ENCODE measurements at places on chromosomes 6 and 20.

DNA sequence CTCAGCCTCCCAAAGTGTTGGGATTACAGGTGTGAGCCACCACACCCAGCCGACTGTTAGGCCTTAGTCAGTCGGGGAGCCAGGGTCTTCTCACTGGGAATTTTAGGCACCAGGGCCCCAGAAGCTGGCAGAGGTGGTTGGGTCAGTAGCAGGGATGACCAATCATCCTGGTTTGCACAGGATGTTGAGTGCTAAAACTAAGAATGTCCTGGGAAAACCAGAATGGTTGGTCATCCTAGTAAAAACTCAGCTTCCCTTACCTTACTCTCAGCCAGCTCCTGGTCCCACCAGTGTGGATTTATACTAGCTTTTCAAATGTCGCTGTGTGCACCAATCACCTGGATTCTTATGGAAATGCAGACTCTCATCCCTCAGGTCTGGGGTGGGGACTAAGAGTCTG lies 31.8 kb downstream of the KCNG1 start:
- DNase-seq: no peak

DNA sequence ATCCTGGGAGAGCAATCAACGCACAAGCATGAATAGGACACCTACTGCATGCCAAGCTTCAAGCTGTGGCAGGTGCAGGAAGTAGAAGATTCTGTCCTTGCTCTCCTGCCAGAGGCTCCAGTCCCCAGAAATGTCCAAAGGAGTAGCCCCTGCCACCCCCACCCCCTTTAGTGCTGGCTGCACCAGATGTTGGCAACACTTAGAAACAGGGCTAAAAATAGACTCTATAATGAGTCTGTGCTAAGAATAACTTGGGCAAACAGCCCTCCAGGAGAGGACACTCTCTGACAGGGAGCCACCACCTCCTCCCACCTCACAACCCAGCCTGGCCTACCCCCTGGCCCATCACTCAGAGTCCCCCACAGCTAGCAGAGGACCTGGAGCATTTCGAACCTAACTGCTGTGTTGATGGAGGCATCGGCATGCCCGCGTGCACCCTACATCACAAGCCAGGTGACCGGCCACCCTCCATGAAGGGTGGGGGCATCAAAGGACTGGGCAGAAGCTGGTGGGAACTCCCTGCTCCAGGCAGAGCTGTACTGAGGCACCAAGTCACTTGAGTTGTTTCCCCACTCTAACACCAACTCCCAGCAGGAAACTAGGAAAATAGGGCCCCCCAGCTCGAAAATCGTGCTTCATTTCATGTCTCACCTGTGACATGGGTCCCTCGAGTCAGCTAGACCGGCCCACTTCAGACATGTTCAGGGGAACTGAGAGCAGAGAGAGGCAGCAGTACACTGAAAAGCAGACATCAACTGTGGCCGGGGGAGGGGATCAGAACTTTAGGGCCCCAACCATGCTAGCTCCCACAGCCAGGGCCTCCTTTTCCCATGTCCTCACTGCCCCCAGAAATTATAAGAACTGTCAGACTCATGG lies 18.7 kb downstream of the TFEB start:
- DNase-seq: no peak

- DNase-seq: no peak
These were observed 55.4 kb downstream of the GRM4 start for GRCh38 chr6:34090529-34090928.

DNA sequence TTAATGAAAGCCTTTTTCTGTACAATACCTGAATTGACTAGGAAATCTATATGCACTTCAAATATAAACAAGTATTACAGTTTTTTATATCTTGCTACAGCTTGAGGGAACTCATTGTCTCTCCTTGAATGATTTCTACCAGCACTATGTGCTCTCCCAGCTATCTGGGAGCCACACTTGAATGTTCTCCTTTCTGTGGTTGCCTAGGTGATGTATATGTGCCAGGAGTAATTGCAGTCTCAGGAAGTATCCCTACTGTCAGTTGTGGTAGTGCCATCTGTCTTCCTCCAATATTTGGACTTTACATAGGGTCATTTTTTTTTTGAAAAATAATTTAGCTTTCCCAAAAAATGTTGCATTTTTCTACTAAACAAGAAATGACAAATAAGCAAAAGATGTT lies 288.0 kb upstream of the PLCB4 start:
- no peak for DNase-seq

- DNase-seq: peak; percentile 0
These were observed 48.7 kb upstream of the SRSF6 start for GRCh38 chr20:43408848-43409576.

- no peak for DNase-seq
These were observed 121.3 kb upstream of the PHACTR1 start for GRCh38 chr6:12595161-12595811.

DNA sequence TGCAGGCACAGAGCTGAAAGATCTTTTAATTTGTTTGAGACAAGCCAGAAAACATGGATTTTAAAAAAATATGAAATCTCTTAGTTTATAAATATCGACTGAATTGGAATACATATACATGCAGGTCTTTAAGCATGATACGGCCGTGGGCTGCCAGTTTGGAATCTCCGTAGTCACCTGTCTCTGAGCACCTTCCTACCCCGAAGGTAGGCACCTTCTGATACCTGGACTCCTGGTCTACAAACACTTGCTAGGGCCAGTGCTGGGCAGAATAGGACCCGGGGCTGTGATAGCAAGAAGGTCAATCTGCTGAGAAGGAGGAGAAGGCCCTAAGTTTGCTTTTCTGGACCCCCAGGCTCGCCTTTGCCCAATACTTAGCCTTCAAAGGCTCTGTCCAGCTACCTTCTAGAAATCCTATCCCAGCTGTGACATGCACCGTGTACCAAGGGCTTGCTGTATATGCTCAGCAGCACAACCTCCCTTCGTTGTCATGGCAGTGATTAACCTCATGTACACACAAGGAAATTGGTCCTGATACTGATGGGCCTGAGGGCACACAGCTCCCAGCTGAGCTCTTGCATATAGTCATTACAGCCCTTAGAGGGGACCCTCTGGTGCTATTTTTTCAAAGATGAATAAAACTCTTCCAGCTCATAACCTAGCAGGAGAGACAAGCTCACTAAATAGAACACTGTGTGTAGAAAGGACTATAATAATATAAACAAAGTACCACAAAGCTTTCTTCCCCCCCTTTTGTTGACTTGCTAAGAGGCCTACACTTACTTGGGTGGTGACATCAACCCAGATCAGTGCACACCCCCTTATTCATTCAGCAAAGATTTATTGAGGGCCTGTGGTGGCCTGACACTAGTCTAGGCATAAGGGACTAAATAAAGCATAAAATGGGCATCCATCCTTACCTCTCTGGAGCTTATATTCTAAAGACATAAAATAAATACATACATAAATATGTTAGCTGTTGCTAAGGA lies 17.7 kb downstream of the SNPH start:
- DNase-seq: no peak

DNA sequence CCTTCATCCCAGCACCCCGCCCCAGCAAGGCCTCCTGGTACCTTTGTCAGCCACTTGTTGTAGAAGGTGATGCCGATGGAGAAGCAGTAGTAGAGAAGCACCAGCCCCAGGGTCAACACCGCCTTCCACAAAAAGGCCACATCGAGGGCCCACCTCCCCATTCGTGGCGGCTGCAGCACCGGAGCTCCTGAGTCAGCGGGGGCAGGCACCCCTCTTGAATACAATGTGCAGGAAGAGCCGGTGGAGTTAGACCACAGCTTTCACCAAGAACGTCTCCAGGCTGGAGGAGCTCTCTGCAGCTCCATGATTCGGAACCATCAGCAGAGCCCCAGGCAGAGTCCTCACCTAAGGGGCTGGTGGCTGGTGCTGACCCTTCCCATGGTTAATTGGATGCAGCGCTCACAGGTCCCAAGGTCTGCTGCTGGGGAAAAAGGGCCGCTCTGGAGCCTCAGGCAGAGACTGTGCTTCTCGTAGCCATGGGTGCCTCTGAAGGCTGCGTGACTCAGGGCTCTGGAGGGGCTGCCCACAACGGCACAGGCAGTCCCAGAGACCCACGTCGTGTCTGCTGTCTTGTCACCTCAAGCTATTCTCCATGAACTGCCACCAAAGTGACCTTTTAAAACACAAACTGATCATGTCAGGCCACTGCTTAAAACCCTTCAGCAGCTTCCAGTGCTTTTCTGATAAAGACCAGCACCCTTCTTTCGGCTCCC lies 47.9 kb downstream of the ELMO2 start:
- DNase-seq: no peak

- no peak for DNase-seq
These were observed 30.3 kb upstream of the RCAN2 start for GRCh38 chr6:46521464-46521971.

DNA sequence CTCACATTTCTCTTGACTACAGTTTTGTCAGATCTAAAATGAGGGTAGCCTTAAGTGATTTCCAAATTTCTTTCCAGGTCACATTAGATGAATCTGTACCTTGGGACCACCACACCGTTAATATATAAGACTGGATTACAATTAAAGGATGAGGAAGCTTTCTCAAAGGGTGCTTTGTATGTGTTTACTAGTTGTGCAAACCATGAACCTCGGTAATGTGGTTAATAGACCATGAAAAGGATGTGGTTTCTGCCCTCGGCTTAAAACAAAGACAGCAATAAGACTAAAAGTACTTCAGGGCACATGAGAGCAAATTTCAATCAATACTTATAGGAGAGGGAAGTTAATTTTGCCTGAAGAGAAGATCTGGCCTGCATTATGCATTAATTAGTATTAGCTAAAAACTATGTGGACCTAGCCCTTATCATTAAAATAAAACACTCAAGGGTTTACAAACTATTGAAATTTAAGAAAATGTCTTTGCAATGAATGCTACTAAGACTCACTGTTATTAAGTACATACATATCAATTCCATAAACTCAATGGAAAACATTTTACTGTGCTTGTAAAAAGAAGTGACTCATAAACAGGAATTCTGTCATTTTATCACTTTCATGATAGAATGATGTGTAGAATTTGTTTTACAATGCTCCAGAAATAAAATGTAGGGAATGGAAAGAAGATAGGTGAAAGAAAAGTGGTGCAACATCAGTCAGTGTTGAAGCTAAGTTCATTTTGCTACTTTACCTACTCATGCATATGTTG lies 936 bp upstream of the TMX4 start:
- DNase-seq: no peak

DNA sequence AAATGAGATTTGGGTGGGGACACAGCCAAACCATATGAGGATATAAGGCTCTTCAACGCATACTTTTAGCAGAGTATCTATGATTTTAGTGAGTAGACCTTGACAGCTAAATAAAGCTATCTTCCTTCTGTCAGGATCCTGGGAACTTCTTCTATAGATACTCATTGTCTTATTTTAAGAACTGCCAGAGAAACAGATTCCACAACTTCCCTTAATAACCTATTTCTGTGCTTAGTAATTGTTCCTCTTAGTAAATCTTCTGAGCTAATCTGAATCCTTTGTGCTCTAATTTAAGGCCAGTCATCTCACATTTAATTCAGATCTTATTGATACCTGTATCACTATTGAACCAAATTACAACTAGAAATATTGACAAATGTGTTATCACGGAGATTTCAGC lies 64.0 kb upstream of the CEP85L start:
- no peak for DNase-seq

DNA sequence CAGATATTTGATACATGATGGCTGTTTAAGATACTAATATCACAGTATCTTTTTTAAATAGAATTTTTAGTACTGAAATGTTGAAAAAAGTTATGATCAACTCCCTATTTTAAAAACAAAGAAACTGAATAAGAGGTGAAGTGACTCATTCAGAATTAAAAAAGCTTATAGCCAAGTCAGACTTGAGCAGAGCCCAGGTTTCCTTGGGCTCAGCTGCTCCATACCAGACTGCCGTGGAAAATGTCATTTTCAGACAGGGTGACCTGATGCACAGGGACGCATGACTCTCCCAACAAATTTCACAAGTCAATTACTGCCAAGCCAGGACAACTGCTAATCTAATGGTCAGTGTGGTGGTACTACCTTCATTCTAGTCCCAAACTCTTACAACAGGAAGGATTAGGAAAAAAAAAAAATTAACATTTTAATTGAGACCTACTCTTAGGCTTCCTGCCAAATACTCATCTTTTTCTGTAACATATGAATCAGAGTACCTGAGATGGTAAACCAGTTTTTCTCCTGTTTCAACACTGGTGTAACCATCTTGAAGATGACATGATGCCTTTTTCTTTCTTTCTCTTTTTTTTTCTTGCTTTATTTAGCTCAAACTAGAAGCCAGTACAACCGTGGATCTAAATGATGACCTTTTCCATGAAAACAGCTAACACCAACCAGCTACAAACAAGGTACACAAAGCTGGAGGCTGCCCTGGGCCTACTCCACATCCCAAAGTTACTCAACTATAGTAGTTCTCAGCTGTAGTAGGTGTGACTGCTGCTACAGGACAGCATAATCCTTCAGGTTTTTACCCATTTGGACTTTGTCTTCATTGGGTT lies 30.5 kb downstream of the SLC22A23 start:
- DNase-seq: no peak

DNA sequence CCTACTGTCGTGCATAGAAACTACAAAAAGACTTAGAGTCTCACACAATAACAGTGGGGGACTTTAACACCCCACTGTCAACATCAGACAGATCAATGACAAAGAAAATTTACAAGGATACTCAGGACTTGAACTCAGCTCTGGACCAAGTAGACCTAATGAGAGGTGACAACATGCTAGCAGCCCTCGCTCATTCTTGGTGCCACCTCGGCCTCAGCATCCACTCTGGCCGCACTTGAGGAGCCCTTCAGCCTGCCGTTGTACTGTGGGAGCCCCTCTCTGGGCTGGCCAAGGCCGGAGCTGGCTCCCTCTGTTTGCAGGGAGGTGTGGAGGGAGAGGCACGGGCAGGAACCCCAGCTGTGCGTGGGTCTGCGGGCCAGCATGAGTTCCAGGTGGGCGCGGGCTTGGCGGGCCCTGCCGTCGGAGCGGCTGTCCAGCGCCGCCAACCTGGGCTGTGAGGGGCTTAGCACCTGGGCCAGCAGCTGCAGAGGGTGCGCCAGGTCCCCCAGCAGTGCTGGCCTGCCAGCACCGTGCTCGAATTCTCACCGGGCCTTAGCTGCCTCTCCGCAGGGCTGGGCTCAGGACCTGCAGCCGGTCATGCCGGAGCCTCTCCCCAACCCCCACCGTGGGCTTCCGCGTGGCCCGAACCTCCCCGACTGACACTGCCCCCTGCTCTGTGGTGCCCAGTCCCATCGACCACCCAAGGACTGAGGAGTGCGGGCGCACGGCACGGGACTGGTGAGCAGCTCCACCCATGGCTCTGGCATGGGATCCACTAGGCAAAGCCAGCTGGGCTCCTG lies 205.6 kb downstream of the FRK start:
- no peak for DNase-seq

GRCh38 chr20:60053125-60053817 lies 95.0 kb downstream of the CDH26 start:
- DNase-seq: no peak

GRCh38 chr20:57457243-57458095 lies 66.3 kb downstream of the RBM38 start:
- DNase-seq: no peak

DNA sequence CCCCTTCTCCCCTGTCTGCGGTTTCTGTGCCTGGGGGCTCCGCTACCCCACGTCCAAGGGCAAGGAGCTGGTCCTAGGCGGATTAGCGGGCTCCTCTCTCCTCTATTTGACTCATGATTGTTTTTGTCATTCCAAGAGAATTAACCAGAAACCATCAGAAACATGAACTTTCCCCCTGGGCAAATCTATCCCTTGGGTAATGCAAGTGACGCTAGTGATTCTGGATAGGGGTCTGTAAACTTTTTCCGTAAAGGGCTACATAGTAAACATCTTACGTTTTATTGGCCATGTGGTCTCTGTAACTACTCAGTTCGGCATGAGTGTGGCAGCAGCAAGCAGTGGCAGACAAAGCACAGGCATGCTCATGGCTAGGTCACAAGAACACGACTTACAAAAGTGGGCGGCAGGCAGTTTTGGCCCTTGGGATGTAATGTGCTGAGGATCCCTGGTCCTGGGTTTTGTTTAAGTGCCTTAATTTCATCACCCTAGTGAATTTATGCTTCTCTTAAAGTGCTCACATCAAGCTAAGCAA lies 654 bp downstream of the CST11 start:
- DNase-seq: no peak

Measured in NCI-H2081 treated with DMSO at 0.1 percent for 48 hours (cell line).